ENCODE measurements at places on chromosomes 3 and 15. TPM values are rescaled to one million over a fixed set of nuclear protein-coding genes. Genes with fewer than 3 reads are reported as not detected.

GRCh38 chr3:177817751-177818150 is 620.5 kb upstream of the TBL1XR1 start:
- DNase-seq = no peak

The HRG gene
- not detected for total RNA-seq

GRCh38 chr15:92839696-92840095 is 60.4 kb upstream of the CHD2 start:
- DNase-seq = peak; percentile 35

The COL6A5 gene
- total RNA-seq = not detected

GRCh38 chr3:129793942-129794310 is 99.6 kb downstream of the TMCC1 start:
- no peak for DNase-seq

The IMPDH2 gene
- 535 TPM for total RNA-seq

GRCh38 chr3:120659285-120659684 is 22.8 kb downstream of the HGD start:
- DNase-seq = no peak

GRCh38 chr15:59116141-59116540 is 11.2 kb downstream of the CCNB2 start:
- DNase-seq = no peak

The CCR3 gene
- not detected for total RNA-seq

The ADGRG7 gene
- total RNA-seq = 24.7 TPM

The CFAP20DC gene
- 1.5 TPM for total RNA-seq

GRCh38 chr3:34109846-34110245 is 311.4 kb downstream of the PDCD6IP start:
- DNase-seq = no peak

DNA sequence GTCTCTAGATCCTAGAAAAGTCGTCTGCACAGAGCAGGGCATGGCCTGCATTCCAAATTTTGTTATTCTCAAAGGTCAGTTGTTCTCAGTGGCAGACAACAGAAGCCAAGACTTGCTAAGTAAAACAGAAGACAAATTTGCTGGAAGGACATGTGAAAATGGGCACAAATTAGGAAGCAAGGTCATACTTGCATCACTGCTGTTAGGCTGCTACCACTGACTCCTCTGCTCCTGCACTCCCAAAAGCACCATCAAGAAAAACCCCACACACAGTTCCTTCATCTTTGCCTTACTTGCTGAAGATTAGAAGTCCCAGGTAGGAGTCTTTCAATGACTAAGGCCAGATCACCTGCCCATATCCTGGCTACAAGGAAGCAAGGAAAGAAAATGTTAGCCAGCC is 69.9 kb upstream of the ATP2C1 start:
- no peak for DNase-seq

DNA sequence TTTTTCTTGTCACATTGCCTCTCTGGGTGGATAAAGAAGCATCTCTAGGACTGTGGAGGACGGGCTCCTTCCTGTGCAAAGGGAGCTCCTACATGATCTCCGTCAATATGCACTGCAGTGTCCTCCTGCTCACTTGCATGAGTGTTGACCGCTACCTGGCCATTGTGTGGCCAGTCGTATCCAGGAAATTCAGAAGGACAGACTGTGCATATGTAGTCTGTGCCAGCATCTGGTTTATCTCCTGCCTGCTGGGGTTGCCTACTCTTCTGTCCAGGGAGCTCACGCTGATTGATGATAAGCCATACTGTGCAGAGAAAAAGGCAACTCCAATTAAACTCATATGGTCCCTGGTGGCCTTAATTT is 478 bp downstream of the GPR15 start:
- no peak for DNase-seq

- no peak for DNase-seq
Observed at GRCh38 chr3:15942936-15943335, 145.2 kb upstream of the ANKRD28 start.

GRCh38 chr3:186651678-186652215 is 11.5 kb downstream of the FETUB start:
- no peak for DNase-seq

DNA sequence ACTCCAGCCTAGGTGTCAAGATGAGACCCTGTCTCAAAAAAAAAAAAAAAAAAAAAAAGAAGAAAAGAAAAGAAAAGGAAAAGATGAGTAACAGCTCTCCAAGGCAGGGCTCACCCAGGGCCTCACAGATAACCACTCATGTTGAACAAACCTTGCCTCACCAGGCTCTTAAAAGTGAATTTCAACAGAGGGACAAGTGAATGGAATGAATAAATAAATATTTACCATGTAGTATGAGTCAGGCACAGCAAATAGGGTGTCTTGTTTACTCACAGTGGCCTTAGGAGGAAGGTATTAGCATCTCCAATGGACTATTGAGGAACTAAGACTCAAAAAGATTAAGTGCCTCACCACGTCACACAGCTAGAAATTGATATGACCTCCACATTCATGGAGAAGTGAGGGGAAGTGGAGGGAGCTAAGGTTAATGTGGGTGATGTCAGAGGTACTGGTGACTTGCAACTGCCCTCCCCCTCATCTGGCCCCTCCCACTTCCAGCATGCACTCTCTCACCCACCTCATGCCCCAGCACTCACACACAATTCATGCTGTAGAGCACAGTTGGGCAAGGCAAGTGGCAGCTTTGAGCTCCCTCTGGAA is 255.5 kb downstream of the UACA start:
- peak; percentile 74 for DNase-seq

DNA sequence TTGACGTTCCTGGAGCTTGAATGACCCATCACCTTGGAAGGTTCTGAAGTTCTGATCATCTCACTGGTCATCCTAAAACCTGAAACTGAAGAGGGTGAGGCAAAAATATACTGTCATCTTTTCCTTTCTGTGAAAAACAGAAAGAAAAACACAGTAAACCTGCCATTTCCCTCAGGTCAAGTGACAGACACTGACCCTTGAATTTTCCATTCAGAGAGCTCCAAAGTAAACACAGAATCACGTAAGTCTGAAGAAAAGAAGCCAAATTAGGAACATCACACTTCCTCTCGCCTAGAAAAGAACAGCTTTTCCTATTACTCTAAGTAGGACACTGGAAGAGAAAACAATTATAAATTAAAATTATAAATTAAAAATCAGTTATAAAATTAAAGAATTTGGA is 78.7 kb upstream of the TGFBR2 start:
- DNase-seq = no peak

GRCh38 chr3:159239059-159239458 is 437.2 kb downstream of the MFSD1 start:
- DNase-seq = no peak

DNA sequence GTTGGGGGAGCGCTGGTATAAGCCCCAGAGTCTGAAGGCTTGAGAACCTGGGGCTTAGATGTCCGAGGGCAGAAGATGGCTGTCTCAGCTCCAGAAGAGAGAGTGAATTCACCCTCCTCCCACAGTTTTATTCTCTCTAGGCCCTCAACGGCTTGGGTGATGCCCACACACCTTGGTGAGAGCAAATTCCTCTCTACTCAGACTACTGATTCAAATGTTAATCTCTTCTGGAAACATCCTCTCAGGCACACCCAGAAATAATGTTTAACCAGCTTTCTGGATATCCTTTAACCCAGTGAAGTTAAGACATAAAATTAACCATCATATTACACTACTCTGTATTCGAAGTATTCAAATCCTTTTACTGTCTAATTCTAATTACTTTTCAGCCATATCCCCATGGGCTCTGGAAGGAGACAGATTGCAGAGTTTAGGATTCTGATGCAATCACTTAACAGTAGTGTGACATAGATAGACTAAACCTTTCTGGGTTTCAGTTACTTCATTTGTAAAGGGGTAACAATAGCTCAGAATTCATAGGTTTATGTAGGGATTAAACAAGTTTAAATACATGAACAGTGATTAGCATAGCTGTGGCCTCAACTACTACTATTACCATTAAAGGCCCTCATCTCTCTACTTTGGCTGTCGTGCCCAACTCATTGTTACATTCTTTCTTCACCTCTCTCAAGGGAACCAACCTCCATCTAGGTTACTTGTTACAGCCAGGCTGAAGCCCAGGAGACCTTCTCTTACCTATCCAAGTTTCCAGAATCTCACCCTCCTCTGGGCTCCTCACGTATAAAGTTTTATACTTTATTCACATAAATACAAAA is 25.7 kb upstream of the ANO10 start:
- DNase-seq = no peak

GRCh38 chr15:55535436-55535835 is 27.4 kb upstream of the DNAAF4 start:
- DNase-seq = no peak

GRCh38 chr3:128074851-128075521 is 22.7 kb downstream of the SEC61A1 start:
- DNase-seq = no peak

The FRMD5 gene
- total RNA-seq = 0.23 TPM

GRCh38 chr3:35439663-35440062 is 199.7 kb upstream of the ARPP21 start:
- DNase-seq = no peak

DNA sequence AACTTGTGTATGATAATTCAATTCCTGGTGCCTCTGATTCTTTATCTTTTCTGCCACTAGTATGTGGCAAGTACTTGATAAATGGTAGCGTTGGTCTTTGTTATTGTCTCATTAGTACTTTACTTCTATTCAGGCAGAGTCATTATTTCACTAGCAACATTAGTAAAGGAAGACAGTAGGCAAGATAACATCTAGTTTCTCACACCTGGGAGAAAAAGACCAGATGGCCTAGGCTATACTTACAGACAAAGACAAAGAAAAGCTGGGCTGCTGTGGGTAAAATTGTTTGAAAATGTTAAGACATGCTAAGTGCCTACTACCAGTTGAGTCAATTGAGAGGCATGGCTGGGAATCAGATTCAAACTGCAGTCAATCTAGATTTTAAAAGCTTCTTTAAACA is 198.7 kb upstream of the CMC1 start:
- no peak for DNase-seq

All from activated CD8-positive, alpha-beta T cell treated with anti-CD3 and anti-CD28 coated beads for 36 hours (primary cell).